ENCODE measurements at places on chromosomes 11 and 22.

DNA sequence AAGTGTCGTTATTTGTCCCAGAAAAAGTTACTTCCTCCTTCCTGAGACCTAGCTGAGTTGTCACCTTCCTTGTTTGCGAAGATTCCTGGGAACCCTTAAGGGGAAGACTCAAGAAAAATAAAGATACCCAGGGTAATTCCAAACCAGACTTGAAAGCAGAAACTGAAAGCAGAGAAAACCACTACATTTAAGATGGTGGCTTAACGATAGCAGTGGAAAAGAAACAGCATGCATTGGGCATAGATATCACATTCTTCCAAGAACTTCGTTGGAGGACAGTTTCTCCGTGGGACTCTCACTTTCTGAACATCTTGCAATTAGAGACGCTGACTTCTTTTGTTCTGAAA lies 89.1 kb downstream of the FAM76B start:
- DNase-seq = no peak

DNA sequence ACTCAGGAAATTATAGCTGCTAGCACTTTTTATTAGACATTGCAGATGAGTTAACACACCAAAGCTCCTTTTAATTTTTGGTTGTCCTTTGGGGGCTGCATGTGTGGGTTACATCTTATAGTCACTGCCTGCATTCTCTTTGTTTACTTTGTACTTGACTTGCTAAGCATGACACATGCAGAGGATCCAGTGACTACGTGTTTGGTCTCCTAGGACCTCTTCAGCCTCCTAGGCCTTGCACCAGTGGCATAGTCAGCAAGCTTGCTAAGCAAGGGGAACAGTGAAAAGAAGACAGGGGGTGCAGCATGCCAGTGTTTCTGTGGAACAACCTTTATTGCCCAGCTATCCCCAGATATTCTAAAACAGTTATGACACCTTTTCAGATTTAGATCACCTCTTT lies 108.2 kb downstream of the PAX6 start:
- DNase-seq = no peak

DNA sequence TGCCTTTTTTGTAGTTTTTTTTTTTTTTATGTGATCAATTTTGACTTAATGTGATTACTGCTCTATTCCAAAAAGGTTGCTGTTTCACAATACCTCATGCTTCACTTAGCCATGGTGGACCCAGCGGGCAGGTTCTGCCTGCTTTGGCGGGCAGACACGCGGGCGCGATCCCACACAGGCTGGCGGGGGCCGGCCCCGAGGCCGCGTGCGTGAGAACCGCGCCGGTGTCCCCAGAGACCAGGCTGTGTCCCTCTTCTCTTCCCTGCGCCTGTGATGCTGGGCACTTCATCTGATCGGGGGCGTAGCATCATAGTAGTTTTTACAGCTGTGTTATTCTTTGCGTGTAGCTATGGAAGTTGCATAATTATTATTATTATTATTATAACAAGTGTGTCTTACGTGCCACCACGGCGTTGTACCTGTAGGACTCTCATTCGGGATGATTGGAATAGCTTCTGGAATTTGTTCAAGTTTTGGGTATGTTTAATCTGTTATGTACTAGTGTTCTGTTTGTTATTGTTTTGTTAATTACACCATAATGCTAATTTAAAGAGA lies 12.5 kb downstream of the CCND1 start:
- DNase-seq = no peak

- DNase-seq = no peak
Measured at GRCh38 chr22:21759646-21760376, 24.2 kb upstream of the YPEL1 start.

- no peak for DNase-seq
Measured at GRCh38 chr11:83152264-83152663, 4.7 kb upstream of the PCF11 start.

DNA sequence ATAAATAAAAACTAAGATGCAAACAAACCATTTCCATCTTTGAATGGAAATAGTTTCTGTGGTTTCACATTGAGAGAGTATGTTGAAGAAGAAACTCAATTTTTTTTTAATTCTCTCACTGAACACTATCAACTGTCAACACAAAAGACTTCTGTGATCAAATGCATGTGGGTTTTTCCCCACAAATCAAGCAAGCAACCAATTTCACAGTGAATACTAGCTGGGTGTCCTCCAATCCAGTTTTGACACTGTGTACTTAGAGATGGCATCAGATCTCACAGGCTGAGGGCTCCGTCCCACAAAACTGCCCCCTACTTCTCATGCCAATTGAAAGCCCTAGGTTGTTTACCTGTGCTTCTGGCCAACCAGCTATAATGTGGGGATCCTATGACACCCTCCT lies 34.5 kb downstream of the CTSC start:
- DNase-seq = no peak

- no peak for DNase-seq
Measured at GRCh38 chr11:71951741-71952310, 23.0 kb downstream of the RNF121 start.

- DNase-seq = no peak
Measured at GRCh38 chr22:39153220-39153717, 789 bp upstream of the CBX7 start.

GRCh38 chr11:4664183-4664582 lies 20.4 kb downstream of the OR51E1 start:
- DNase-seq = no peak

- no peak for DNase-seq
Measured at GRCh38 chr11:68541991-68542390, 81.4 kb downstream of the PPP6R3 start.

GRCh38 chr11:40268551-40268950 lies 1190.9 kb downstream of the LRRC4C start:
- DNase-seq = no peak

DNA sequence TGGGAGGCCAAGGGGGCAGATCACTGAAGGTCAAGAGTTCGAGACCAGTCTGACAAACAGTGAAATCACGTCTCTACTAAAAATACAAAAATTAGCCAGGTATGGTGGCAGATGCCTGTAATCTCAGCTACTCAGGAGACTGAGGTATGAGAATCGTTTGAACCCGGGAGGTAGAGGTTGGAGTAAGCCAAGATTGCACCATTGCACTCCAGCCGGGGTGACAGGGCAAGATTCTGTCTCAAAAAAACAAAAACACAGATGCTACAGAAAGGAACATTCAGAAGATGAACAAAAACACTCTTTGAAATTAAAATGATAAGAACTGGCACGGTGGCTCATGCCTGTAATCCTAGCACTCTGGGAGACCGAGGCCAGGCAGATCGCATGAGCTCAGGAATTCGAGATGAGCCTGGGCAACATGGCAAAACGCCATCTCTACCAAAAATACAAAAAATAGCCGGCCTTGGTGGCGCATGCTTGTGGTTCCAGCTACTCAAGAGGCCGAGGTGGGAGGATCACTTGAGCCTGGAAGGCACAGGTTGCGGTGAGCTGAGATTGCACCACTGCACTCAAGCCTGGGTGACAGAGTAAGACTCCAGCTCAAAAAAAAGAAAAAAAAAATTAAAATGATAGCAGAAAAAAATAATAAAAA lies 8.5 kb downstream of the RAB6A start:
- DNase-seq = no peak

DNA sequence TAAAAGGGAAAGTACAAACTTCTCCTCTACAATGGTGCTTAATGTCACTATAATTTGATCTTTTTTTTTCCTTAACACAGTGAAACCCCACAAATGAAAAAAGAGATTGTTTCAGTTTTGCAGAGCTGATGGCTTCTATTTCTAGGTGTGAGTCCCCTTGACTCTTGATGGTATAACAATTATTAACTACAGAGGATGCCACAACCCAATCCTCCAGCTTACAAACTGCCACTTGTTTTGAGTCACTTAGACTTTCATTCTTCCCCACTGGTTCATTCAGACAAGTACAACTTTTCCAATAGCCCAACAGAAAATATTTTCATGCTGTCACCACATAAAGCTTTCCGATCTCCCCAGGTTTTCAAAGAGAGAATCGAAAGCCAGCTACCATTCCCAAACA lies 812.2 kb downstream of the LRRC4C start:
- DNase-seq = no peak

- peak; percentile 69 for DNase-seq
Measured at GRCh38 chr11:12224537-12224893, 114.1 kb downstream of the MICAL2 start.

GRCh38 chr11:121802542-121802941 lies 313.5 kb downstream of the BLID start:
- DNase-seq = no peak

DNA sequence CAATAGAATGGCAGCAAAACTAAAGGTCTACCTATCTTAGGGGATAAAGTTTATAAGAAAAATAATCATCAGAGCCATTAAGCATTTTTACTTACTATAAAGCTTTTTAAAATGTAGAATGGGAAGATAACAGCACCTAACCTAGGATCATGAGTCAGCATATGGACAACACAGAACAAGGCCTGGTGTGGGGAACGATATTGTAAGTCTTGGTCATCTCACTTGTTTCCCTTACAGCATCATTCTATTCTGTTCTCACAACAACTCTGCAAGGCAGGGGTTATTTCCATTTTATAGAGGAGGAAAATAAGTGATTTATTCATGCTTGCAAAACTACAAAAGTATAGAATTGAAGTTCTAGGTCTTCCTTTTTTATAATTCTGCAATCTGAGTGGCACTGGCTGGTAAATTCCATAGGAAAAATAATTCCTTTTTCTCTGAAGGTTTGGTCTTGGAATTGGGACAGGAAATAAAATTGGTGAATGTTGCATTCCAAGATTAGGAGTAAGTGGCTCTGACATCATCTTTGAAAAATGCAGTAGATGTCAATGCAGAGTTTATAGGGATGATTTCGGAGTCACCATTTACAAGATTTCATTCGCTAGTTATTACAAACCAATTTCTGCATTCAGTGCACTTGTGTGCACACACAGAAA lies 423.0 kb downstream of the DYNC2H1 start:
- DNase-seq = no peak

DNA sequence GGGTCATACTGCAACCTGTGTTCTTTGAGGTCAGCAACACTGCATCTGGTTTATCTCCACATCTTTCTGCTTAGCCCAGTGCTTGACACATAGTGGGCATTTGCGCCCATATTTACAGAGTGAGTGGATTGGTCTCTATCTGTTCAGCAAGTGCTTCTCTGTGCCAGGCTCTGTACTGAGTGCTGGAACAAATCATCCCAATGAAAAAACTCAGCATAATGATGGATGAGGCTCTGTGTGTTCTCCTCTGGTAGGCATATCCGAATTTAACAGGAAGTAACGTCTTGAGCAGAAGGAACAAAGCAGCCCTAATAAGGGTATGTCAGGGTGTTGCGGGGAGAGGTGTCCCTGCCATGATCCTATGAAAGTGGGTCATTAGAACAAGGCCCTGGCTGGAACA lies 46.0 kb downstream of the MCM5 start:
- DNase-seq = no peak

DNA sequence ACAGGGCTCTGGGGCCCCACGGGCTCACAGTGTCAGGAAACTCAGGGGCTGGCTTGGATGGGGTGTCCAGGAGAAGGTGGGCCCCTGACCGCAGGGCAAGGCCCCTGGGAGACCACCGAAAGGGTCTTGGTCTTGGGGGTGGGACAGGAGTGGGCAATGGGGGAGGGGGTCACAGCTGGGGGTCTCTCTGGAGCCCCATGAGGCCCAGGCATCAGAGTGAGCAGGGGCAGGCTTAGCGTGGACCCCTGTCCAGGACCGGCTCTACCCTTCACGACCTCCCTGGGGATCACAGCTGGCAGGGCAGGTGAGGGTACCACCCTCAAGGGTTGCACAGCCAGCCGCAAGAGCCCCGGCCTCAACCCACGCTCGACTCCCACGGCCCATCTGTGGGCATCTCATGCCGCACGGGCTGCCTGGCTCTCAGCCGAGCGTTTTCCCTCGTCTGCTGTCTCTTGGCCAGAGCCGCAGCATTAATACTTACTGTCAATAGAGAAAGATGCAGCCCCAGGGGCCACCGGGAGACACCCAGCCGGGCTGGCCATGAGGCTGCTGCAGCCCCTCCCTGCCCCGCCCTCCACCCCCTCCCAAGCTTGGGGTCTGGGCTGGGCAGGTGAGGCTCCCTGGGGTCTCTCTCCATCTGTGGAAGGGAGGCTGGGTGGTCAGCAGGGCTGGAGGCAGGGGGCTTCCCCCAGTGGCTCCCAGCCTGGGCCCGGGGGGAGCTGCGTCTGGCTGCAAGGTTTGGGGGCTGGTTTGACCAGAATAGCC lies 662 bp downstream of the MUC5B start:
- DNase-seq = no peak

GRCh38 chr11:14551380-14551779 lies 31.2 kb upstream of the PSMA1 start:
- no peak for DNase-seq

GRCh38 chr11:9566561-9567063 lies 6.9 kb upstream of the WEE1 start:
- no peak for DNase-seq

DNA sequence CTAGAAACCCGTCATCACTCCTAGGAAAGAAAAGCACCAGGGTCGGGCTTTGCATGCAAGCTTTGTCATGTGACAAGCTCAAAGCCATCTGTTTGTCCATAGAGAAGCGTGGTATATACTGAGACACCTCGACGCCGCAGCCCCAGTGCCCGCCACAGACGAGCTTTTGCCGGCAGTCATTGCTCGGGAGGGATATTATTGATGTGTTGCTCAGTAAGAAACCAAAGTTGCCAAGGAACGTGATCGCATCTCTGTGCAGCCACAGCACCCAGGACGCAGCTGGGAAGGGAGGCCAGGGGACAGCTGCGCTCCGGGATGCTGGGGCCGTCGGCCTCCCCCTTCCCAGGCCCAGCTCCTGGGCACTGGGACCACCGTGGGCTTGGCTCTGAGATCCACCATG lies 89.5 kb upstream of the KCNQ1OT1 start:
- DNase-seq = no peak

- DNase-seq = no peak
Measured at GRCh38 chr22:44166498-44167276, 14.0 kb upstream of the PARVG start.

GRCh38 chr11:2548596-2548995 lies 103.8 kb downstream of the KCNQ1 start:
- no peak for DNase-seq

DNA sequence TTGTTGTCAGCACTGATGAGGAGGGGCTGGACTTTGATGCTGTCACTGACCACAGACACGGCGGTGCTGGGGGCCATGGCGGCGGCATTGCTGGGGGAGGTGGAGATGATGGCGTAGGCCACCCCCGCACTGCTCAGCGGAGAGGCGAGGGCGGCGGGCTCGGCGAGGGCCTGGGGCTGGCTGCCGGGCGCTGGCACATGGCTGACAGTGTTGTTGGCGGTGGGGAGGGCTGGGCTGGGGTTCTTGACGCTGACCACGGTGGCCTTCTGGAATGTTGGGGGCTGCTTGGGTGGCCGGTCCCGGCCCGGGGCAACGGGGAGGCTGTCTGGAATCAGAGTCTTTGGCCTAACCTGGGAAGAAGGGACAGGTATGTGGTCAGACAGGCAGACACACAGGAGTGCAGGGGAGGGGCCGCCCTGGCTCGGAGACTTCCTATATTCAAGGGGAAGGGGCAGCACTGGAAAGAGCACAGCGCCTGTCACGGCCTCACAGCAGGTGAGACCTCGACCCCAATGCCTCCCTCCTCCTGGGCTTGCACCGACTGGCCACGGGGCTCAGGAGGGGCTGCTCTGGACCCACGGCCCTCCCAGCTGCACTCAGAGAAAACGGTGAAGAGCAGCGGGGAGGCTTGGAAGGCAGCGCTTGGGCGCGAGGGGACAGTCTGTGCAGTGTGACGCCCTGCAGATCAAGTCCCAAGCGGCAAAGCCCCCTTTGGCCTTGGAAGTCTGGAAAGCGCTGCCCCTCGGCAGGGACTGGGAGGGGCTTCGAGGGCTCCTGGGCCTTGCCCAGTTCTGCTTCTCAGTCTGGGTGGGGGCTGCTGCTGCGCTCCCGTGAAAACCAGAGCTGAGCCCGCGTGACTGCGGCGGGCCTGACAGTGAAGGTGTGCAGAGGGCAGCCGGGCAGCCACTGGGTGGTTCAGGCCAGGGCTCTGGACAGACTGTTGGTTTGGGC lies 93.2 kb downstream of the PHF21B start:
- no peak for DNase-seq

- no peak for DNase-seq
Measured at GRCh38 chr11:127393460-127393997, 393.0 kb upstream of the KIRREL3 start.
